ENCODE measurements at places on chromosomes 6 and 20.

DNA sequence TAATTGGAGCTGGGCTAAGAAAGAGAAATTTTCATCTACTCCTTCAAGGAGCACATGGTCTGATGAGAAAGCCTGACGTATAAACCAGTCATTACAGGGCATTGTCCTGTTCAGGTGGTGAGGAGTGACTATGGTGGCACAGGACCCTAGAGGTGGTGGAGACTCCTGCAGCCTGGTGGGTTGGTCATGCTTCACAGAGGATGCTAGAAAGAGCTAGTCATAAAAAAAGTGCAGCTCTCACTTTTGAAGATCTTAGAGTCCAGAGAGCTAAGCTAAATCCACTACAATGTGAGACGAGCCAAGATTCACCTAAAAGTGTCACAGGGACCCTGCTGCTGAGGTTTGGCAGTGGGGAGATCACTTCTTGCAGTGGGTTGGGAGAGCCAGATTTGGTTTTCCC lies 9.8 kb upstream of the ZNF831 start:
- DNase-seq = no peak

DNA sequence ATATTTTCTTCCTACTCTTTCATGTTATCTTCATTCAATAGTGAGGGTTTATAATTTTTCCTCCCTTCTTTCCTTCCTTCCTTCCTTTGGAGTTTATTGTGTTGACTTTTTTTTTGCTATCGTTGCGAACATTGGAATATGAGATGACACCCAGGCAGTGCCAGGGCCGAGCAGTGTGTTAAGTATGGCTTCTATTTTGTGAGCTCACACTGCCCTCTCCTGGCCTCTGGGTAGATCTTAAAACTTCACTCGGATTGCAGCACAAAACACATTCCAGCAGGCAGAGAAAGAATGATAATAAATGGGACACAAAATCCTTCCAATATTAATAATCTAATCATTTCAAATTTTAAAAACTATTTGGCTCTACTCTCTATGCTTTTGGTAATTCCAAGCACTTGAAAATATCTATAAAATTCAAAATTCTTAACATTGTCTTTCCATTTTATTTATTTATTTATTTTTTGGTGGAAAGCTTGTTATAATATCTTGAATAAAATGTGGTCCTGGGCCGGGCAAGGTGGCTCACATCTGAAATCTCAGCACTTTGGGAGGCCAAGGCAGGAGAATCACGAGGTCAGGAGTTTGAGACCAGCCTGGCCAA lies 147.4 kb upstream of the OLIG3 start:
- peak; percentile 61 for DNase-seq

- no peak for DNase-seq
These were observed 159.8 kb downstream of the TFAP2C start for GRCh38 chr20:56788671-56789610.

DNA sequence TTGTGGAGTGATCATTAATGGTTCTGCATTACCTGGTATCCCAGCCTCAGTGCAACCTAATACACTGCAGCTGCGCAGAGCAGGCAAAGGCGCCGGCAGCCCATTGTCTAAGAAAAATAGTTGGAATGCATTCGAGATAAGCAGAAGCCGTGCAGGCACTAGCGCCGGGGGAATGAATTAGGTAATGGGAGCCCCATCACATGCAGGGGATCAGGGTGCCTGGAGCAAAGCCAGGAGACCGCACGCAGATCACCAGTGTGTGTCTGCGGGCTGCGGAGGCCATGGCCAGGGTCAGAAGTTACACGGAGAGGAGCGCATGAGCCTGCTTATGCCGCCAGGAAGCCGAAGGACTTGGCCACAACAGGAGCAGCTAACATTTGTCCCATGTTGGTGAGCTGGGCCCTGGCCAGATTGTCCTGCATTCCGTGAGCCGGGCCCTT lies 156.8 kb downstream of the DLL1 start:
- DNase-seq = no peak

GRCh38 chr6:53020005-53020744 lies 25.1 kb upstream of the GSTA4 start:
- DNase-seq = no peak

- no peak for DNase-seq
These were observed 36.9 kb upstream of the FANCE start for GRCh38 chr6:35415065-35415891.

GRCh38 chr6:137414599-137414998 lies 79.6 kb downstream of the OLIG3 start:
- DNase-seq = no peak

- no peak for DNase-seq
These were observed 35.0 kb downstream of the FOXF2 start for GRCh38 chr6:1424306-1424927.

GRCh38 chr20:48622421-48622820 lies 205.4 kb downstream of the PREX1 start:
- DNase-seq = no peak

- no peak for DNase-seq
These were observed 59.0 kb downstream of the HIVEP1 start for GRCh38 chr6:12071064-12071615.

DNA sequence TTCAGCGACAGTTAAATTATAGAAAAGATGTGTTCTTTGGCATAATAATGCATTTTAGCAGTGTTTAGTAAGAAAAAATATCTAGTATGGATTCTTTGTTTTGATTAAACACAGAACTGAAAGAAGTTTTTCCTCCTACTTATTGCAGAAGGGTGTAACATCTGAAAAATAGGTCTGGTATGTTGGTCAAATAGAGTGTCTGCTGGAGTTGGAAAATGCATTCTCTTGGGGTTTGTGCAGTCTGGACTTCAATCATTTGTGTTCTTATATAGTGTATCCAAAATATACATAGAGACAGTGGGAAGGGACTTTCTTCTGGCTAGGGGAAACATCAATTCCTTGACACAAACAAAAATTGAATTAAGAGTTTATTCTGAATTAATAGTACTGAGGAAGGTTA lies 132.4 kb upstream of the MAN1A1 start:
- DNase-seq = no peak

- DNase-seq = no peak
These were observed 13.8 kb downstream of the RNF144B start for GRCh38 chr6:18400831-18401446.

GRCh38 chr6:98292810-98293209 lies 541.6 kb upstream of the POU3F2 start:
- no peak for DNase-seq

- DNase-seq = no peak
These were observed 516.3 kb downstream of the COL12A1 start for GRCh38 chr6:74689601-74690000.

DNA sequence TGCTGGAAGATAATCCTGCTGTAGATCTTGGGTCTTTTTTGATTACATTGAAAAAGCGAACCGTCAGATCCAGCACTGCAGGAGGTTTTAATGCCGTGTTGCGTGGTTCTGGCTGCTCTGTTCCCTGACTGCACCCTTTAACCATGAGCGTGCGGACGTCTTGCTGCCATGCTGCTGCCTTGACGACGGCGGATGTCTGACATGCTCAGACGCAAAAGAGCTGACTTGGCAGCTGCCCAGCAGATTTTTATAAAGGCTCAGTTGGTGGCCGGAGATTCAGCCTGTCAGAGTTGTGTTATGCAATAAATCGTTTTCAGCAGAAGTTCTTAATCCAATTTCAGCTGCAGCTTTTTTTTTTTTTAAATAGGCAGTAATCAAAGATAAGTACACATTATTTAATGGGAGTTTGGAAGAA lies 119.4 kb downstream of the JARID2 start:
- no peak for DNase-seq

DNA sequence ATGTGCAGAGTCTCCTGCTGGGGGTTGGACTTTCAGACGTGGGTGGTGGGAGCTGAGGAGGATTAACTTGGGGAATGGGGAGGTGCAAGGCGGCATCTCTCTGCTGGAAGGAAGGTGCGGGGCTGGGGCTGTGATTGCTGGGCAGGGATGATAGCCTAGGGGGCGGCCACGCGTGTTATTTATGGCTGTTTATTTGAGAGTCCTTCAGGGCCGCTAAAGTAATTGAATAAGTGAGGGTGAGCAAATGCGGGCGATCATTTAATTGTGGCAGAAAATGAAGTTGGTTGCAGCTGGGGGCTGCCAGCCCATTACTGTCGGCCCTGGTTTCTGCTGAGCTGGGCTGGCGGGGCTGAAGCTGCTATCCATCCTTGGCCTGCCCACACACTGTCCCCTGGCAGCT lies 7.5 kb upstream of the IP6K3 start:
- DNase-seq = no peak

- no peak for DNase-seq
These were observed 107.4 kb downstream of the SCML4 start for GRCh38 chr6:107716688-107717089.

DNA sequence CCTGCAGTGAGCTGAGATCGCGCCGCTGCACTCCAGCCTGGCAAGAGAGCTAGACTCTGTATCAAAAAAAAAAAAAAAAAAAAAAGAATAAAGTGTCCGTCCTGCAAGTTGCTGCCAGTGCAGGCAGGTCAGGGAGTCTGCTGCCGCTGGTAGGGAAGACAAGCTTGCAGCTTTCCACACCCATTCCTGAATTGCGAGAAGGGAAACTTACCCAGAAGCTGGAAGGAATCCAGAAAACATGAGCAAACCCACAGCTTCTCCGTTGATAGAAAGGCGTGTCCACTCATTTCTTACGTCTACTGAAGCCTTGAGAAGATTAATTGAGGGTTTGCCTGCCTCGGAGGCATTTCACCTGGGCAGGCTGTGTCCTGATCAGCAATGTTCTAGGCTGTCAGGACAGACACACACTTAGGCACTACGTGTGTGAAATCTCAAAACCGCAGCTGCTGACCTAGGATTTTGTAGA lies 61.6 kb upstream of the DSP start:
- no peak for DNase-seq

- DNase-seq = no peak
These were observed 22.0 kb upstream of the DDR1 start for GRCh38 chr6:30862156-30862875.

DNA sequence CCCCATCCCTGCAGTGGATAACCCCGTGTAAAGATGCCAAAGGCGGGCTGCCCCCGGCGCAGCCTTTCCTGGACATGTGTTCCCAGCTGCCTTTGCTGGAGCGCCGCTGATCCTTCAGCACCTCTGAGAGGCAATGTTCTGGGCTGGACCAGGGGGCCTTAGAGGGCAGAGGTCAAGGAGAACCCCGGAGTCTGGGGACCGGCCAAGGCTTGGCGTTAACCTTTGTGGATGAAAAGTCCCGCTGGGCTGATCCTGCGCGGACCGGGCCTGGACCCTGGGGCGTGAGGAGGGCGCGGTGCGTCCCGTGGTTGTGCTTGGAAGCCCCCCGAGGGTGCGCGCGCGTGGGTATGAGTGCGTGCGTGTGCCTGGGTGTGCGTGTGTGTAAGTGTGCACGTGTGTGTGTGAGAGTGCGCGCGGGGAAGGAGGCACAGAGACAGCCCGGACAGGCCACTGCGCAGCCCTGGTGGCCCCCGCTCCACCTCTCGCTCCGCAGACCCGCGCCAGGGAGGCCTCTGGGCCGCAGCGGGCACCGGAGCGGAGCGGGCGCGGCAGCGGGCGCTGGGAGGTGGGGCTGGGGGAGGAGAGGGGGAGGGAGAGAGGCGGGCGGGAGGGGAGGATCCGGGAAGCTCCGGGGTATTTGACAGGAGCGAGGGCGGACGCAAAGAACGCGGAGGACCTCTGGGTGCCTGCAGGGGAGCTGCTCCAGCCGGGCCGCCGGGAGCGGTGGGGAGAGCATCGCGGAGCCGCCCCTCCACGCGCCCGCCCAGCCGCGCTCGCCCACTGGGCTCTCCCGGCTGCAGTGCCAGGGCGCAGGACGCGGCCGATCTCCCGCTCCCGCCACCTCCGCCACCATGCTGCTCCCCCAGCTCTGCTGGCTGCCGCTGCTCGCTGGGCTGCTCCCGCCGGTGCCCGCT lies at the start of gene SMOC2:
Gene SMOC2 (plus strand): TSS at position 665 of the 914 bp plus-strand sequence. CDS start 187 bp downstream, at position 852.
- no peak for DNase-seq

DNA sequence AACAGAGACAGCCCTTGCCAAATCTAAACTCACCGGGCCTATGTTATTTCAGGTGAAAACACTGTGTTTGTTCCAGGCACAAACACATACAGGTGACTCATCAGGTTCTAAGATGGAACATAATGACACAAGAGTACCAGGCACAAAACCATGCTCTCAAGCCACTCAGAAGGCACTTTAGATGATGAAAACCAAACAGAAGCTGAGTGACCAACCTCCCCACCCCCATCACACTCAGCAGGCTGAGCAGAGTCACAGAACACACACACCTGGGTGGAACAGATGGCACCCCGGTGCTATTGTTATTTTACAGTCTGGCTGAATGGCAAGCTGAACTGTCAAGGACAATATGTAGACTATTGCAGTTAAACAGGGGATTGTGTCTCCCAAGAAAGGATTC lies 20.6 kb upstream of the NKX2-2 start:
- DNase-seq = no peak

- no peak for DNase-seq
These were observed 143.1 kb upstream of the ARID1B start for GRCh38 chr6:156634048-156634447.

DNA sequence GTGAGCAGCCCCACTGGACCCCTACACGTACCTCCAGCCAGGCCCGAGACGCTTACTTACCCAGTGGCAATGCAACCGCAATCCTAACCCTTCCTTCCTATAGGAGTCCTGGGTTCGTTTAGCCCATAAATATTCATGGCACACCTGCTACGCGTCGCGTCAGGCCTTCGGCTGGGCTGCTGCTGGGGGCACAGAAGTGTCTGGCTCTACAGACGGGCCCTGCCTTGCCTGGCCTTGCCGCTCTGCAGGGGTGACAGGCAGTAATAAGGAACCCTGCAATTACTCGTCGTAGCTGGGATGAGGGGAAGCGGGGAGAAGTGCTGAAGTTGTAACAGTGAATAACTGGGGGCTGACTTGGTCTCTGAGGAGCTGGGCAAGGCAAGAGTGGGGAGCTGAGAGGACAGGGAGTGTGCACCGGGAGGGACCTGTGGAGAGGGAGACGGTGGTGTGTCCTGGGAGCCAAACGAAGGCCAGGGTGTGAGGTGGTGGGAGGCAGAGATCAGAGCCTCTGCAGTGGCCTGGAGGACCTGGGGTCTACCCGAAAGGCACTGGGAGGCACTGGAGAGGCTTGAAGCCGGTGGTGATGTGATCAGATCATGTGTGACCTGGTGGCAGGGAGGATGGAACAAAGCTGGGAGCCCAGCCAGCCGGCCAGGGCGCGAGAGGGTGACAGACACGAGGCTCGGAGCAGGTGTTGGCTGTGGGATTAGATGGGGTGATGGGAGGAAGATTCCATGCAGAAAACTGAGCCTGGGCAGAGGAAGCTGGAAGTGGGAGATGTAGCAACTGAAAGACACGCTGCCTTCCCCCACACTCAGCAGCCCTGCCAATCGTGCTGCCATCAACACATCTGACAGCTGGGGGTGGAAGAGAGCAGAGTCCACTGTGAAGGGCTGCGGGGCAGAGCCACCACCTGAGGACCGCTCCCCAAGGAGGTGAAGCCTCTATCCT lies 36.4 kb downstream of the PSMG4 start:
- no peak for DNase-seq

Data from renal cortex interstitium (tissue), 15 donors.